CD4-positive, alpha-beta T cell treated with Interleukin-15 for 4 hours (primary cell): ENCODE measurements at places on chromosomes 2 and 18.

DNA sequence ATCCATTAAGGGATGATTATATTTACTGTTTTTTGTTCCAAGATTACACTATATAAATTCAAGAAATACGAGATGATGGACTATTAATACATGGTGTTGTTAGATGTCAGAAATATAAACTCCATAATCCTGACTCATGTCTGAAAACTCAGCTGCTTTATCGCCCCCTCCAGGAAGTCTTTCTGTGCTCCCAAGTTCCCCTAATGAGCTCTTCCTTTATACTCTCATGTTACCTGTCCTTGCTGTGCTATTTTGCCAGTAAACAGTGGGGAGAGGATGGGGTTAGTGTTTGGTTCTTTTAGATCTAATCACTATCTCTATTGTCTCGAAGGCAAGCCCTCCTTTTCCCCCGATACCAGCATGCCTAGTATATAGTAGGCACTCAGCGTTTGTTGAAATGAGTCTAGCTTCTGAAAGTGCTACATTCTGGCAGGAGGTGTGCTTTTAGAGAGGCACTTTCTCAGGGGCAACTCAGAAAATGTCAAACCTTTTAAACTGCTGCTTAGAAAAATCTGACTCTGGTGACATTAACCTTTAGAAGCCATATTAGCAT, 21.4 kb upstream of the BARD1 start:
- no peak for DNase-seq

DNA sequence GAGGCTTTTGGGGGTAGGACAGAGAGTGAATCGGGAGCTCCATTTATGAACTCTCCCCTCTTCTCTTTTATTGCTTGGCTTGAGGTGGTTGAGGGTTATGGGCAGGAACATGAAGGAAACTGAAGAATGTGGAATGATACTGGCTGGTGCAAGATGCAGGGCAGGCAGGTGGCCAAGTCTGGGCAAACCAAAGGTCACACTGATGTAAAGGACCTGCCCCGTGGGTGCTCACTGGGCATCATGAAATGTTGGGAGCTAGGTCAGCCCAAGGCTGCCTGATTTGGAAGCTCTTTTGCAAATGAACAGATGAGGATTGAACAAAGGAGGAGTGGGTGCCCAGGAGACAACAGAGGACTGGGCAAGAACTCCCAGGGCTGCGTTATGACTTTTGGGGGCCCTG, 328.9 kb downstream of the CLIP4 start:
- no peak for DNase-seq

DNA sequence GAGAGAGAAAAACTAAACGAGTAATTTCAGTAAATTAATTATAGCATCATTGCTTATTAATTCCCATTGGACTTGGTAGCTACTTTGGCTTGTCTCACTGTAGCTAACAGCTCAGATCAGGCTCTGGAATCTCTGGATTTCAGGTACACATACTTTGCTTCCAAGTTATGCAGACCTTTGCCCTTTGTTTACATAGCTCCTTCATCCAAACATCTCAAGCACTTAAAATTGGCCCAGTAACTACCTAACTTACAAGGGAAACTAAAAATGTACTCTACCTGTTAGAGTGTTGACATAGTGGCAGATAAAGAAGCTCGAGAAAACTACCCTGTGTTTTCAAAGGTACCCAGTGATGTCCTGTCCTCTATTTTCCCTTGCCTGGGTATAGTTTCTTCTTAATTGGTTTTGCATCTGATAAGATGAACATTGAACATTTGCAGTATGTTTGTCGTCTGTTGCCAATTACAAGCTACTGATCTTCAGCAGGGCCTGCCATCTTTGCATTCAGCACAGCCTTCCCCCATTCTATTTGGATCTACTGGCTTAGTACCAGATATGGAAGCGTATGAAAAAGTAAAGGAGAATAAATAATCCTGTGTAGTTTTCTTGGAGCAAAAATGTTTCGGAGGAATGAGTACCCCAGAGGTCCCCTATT, 601.5 kb upstream of the FANCL start:
- no peak for DNase-seq

DNA sequence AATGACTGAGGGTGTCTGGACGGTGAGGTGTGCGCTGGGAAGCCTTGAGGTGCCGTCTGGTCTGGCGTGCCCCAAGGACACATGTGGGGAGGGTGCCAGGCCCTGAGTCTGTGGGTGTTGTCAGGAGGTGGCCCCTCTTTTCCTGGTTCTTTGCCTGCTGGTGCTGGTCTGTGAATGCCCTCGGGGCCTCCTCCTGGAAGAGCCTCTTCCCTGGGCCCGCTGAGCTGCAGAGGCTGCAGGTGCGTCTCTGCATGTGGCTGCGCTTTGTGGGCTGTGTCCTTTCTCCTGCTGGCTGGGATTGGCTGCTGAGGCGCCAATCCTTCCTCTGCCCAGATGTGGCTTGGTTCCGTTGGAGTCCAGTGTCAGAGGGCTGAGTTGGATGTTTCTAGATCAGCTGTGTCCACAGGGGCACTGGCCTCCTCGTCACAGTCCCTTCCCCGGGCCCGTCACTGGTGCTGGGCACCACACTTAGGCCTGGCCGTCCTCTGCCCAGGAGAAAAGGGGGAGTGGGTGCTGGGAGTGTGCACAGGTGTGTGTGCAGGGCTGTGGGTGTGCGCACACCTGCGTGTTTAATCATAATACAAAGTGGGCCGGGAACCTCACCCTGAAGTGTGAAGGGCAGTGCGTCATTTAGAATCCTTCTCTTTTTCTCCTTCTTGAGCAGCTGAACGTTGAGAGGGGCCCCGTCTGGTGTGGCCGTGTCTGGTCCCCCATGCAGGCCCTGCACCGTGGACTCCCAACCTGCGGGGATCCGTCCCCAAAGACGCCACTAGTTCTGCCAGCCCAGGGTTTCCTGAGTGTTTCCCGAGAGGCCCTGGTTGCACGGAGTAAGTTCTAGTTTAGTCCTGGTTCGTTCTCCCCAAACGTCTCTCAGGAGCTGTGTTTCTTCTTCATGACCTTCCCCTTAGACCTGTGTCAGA, 35.5 kb downstream of the RTP5 start:
- DNase-seq: no peak

GRCh38 chr2:240644171-240644651, 18.9 kb downstream of the GPR35 start:
- DNase-seq: no peak

DNA sequence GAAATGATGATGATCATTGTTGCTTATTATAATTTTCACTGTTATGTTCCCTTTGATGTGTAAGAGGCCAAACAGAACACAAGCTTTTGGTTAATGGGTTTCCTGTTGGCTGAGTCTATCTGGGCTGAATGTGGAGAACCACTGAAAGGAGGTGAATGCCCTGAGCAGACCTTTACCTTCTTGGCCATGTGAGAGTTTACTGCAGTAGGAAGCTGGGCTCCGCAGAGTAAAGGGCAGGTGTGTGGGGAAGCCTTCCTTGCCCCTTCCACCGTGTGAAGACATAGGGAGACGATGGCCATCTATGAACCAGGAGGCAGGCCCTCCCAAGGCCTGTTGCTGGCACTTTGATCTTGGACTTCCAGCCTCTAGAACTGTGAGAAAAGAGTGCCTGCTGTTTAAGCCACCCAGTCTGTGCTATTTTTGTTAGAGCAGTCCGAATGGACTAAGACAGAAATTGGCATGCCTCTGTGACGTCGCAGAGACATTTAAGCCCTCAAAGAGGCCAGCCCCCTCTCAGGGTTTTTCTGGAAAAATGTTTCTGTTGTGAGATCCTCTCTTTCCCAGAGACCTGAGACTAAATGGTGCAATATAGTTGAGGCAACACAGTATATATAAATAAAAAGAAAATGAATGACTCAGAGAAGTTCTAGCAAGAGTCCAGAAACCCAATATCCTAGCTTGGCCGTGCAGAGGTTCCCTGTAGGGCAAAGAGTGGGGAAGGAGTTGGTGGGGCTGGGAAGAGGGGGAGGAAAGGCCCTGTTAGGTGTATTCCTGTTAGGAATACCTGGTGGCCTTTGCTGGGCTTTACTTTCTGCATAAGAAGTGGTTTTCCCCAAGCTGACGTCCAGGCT, 121.9 kb upstream of the LGALSL start:
- DNase-seq: no peak

GRCh38 chr2:209368914-209369313, 54.9 kb upstream of the MAP2 start:
- no peak for DNase-seq

- no peak for DNase-seq
These were observed 48.2 kb downstream of the HAUS1 start for GRCh38 chr18:46152436-46152807.

DNA sequence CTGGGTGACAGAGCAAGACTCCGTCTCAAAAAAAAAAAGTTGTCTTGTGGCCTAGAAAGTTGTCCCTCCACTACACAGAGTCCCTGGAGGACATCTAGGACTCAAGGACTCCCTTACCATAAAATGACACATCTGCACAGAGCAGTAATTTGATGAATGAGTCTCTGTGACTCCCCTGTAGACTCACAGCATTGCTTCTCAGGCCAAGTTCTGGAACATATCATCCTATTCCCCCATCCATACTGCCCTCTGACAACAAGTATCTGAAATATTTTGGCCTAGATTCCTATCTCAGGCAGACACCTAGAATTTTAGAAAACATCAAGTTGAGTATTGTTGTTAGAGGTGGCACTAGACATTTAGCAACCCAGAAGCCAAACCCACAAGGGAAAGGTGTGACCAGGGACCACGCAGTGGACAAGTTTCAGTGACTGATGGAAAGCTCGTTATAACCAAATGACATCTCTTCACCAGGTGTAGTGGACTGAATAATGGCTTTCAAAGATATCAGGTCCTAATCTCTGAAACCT, 97.9 kb upstream of the ATP8B1 start:
- no peak for DNase-seq

- DNase-seq: no peak
These were observed 52.2 kb downstream of the NRP2 start for GRCh38 chr2:205734436-205735037.

DNA sequence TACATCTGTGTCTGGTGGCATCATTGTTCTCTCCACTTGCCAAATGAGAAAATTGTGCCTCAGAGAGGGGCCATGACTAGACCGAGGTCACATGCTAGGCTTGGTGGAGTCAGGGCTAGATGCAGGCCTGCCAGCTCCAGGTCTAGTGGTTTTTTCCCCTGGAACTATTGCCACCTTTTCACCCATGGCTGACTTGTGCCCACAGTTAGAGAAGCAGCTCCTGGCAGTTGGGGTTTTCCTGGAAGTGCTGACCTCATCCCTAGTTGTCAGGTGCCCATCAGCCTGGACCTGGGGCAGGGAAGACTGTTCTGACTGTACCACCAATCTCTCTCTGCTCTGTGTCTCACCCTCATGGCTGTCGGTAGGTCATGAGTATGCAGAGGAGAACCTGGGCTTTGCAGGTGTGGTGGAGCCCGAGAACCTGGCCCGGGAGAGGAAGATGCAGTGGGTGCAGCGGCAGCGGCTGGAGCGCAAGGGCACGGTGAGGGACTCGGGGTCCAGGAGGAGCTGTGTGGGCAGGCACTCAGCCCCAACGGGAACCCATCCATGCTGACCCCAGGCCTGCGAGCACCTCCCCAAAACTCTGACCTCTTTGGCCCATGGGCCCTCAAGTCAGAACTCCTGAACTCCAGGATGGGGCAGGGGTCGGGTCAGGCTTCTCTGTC, 12.4 kb upstream of the CATIP start:
- no peak for DNase-seq

GRCh38 chr2:150887926-150888325, 373.7 kb downstream of the RBM43 start:
- DNase-seq: no peak

DNA sequence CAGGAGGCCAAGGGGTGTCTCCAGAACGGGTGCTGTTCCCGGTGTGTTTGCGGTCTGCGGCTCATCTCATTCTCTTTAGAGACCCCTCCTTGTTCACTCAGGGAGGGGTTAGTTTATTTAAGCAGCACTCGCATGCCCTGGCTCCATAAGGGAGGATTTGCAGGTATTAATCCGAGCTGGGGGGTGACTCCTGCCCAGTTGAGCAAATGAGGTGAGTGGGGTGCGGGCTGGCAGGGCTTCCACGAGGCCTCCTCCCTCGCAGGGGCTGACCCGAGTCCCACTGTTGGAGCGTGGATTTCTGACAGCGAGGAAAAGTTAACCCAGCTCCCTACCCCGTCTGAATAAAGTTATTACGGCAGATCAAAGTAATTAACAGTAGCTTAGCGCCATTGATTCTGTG, 371.8 kb upstream of the SALL3 start:
- DNase-seq: no peak

- DNase-seq: no peak
These were observed 299.3 kb downstream of the SOX11 start for GRCh38 chr2:5991305-5991968.

- DNase-seq: no peak
These were observed 168.6 kb downstream of the LDLRAD4 start for GRCh38 chr18:13386891-13387801.

GRCh38 chr18:54019641-54020040, 204.8 kb downstream of the MBD2 start:
- no peak for DNase-seq

DNA sequence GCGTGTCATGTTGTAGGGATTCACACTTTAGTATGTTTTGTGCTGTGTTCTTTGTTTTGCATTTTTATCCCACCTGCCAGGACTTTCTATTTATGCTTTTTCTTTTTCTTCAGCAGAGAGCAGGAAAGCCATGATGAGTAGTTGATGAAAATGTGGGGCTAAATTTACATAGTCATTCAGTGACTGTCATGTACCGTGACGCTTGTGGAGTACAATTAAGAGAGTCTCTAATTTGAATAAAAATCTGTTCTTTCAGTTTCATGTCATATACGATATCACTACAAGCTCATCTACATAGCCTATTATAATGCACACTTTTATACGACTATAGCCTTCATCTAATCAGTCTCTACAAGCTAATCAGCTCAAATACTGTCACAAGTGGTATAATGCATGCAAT, 112.7 kb upstream of the SPATS2L start:
- no peak for DNase-seq

DNA sequence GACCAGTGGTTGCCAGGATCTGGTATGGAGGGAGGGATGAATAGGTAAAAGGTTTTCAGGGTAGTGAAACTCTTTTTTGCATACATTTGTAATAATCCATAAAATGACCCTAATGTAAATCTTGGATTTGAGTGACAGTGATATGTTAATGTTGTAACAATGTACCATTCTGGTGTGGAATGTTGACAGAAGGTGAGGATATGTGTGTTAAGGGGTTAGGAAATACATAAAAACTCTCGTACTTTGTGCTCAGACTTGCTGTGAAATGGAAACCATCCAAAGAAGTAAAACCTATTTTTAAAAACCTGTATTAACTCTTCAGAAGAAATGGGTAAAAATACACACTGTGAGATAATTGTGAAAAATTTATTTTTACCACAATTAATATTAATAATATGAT, 66.2 kb downstream of the SYT4 start:
- DNase-seq: no peak

DNA sequence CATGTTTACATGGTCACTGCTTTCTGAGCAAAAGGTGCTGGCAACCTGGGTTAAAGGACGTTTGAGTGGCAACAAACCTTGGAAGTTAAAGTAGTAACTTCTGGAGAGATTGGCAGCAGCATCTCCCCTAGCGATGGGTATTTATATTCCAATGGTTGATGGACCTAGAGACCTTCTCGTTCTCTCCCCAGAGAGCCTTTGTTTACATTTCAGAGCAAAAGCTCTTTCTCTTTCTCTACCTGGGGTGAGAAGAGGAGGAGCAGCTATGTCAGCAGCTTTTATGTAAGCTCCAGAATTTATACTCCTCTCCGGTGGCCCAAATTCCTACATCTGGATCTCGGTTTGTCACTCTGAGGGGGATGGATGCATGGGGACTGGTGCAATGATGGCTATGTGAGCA, 213.7 kb upstream of the ARL4C start:
- DNase-seq: no peak

GRCh38 chr2:226080334-226080733, 680.8 kb downstream of the NYAP2 start:
- no peak for DNase-seq
